Gastroesophageal sphincter (tissue), 4 donors: ENCODE measurements at places on chromosomes 3 and 15. TPM values are rescaled to one million over a fixed set of nuclear protein-coding genes. Genes with fewer than 3 reads are reported as not detected.

B4GALT4 gene
- total RNA-seq: 23.9 TPM

MUSTN1 gene
- total RNA-seq: 20.8 TPM

GRCh38 chr15:36407647-36408046, 171.8 kb upstream of the CDIN1 start:
- no peak for ATAC-seq

DNA sequence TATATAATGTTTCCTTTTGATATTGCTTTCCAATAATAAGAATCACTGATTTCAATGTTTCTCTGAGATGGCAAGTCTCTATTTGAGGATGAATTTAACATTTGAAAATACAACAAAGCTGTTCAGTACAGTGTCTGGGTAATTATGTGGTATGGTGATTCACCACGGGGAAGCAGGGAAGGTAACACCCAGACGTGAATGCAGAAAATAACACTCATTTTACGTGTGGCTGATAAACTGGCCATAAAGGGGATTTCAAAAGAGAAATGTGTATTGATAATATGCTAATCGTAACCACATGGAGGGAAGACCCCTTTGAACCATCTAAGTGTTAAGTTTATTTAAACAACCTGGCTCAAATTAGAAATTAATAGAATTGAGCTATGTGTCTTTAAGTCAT, 344.6 kb downstream of the GRM7 start:
- ATAC-seq: no peak

DNA sequence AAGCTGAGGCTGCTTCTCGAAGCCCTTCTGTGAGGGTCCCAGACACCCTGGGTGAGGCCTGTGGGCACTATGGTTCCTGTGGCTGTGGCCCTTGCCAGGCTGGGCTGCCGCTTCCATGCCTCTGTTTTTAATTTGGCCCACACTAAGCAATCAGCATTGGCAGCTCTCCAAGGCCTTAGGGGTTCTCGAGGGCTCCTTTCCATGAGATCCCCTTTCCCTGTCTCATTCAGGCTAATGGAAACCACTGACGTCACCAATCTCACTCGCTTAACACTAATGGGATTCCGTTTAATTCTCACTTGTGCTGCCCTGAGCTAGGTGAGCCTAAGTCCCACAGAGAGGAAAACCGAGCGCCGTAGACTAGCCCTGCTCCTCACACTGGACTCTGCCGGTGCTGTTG, 60.2 kb upstream of the RAB6B start:
- ATAC-seq: no peak

- ATAC-seq: no peak
These were observed 35.8 kb downstream of the IFT122 start for GRCh38 chr3:129475863-129476262.
